Amygdala (tissue), 56 donors: ENCODE measurements at places on chromosomes 7 and 10.

DNA sequence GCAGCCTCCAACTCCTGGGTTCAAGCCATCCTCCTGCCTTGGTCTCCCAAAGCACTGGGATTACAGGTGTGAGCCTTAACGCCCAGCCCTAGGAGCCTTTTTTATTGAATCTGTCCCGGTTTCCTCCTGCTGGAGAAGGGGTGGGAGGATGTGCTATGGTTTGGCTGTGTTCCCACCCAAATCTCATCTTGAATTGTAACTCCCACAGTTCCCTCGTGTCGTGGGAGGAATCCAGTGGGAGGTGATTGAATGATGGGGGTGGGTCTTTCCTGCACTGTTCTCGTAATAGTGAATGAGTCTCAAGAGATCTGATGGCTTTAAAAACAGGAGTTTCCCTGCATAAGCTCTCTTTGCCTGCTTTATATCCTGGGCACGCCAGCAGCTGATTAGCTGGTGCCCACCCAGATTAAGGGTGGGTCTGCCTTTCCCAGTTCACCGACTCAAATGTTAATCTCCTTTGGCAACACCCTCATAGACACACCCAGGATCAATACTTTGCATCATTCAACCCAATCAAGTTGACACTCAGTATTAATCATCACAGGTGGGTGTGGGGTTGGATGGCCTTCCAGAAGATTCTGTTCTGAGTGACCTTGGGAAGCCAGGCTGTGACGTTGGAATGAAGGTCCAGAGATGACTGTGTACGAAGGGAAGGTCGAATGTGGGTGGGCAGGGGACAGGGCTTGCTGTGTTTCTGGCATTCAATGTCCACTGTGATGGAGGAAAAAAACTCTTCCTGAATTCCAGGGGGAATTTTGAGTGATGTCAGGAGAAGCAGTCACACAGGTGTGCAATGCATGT is 33.8 kb upstream of the CUX1 start:
- DNase-seq: no peak

DNA sequence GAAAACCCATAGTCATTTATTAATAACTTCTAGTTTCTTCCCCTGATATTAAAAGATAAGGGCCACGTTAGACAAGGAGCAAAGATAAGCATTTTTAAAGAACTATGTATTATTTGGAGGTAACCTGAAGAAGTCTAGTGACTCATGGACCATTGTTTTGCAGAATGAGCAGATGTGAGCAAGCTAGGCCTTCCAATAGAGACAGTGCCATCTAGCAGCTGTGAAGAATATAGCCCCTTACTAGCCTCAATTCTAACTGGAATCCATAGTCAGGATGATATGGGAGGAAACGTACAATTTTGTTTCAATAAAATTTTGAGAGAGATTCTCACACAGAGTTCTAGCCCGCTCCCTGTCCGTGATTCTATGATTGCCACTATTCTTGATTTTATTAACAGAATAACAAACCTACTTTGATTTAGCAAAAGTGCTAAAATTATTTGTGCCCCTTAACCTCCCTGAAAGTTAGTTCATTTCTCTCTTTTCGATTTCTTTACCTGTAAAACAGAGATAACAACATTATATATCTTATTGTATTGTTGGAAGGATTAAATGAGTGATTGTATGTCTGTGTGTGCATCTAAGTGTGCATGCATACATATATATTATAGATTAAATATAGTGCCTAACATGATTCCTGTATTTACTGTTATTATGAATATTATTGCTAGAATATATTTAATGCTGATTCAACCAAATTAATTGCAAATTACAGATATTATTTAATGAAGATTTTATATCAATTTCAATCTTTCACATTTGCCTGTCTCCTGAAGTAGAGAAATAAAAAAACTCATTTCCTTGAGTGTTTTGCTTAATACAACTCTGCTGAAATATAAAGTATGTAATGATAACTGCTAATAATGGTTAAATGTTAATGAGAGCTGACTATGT is 22.7 kb downstream of the FAM237B start:
- DNase-seq: no peak

- no peak for DNase-seq
These were observed 38.0 kb downstream of the ZNRF2 start for GRCh38 chr7:30322271-30323005.

GRCh38 chr10:43671659-43672531 is 23.2 kb upstream of the ZNF32 start:
- DNase-seq: no peak

DNA sequence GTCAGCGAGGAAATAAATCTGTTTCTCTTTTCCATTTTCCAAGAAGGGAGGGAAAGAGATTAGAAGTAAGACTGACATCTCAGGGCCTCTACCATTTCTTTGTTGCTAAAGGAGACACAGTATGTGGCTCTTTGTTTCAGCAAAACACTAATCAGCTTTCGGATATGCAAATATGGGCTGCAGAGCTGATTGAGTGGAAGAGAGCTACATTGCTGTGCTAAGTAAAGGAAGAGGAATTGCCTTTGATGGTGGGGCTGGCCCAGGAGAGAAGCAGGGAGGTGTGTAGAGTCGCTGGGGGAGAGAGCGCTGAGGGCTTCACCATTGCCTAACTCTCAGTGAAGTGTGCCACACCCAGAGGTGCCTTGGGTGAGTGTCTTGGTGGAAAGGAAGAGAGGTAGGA is 284.8 kb downstream of the SDK1 start:
- DNase-seq: no peak

- DNase-seq: no peak
These were observed 980 bp upstream of the SH2B2 start for GRCh38 chr7:102285540-102286236.

- DNase-seq: no peak
These were observed 46.4 kb downstream of the PDGFA start for GRCh38 chr7:473211-473734.

GRCh38 chr7:101555921-101556275 is 73.2 kb downstream of the MYL10 start:
- DNase-seq: no peak

GRCh38 chr7:19442016-19442785 is 266.6 kb downstream of the POLR1F start:
- DNase-seq: no peak

- DNase-seq: no peak
These were observed 91.9 kb upstream of the MYO3A start for GRCh38 chr10:25842146-25842545.

DNA sequence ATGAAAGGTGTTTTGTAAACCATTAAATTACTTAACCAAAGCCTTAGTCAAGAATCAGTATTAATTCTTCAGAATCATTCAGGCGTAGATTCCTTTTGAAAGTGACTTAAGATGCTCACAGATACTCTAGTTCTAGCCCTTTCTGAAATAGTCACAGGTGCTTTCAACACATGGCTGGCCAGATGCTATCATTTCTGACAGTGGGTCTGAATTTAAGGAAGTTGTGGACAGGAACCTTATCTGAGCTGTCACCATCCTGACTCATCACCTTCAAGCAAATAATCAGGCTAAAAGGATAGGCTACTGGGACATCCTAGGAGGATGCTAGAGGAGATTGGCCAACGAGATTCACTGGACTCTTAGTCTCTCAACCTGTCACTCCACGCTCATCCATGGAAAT is 501.5 kb downstream of the LRMDA start:
- no peak for DNase-seq

GRCh38 chr7:150520145-150520544 is 5.5 kb downstream of the GIMAP7 start:
- DNase-seq: no peak

GRCh38 chr10:100528123-100528886 is 1.4 kb downstream of the NDUFB8 start:
- no peak for DNase-seq

DNA sequence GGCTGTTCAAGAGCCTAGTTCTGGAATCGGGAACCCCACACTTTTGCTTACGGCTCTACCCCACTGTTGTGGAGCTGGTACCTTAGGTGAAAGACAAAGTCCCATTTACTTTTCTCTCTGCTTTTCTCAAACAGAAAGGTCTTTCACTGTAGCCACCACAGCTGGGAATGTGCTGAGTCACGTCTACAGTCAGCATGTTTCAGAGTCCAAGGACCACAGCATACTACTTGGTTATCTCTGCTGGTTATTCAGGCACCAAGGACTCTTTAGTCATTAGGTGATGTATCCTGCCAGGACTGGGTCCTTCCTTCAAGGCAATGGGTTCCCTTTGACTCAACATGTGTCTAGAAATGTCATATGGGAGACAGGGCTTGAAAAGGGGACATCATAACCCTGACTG is 266.8 kb upstream of the STEAP1 start:
- DNase-seq: no peak
